Omental fat pad (tissue), 4 donors: ENCODE measurements at places on chromosomes 1 and 21. TPM values are rescaled to one million over a fixed set of nuclear protein-coding genes. Genes with fewer than 3 reads are reported as not detected.

The SLC44A3 gene
- 1.6 TPM for total RNA-seq

The GBP7 gene
- total RNA-seq: not detected

The C4BPA gene
- total RNA-seq: not detected

The SYTL1 gene
- 1.8 TPM for total RNA-seq

The GLIS1 gene
- total RNA-seq: 1.1 TPM

The RAB3GAP2 gene
- total RNA-seq: 31.1 TPM

The AADACL4 gene
- not detected for total RNA-seq

The OR6K3 gene
- not detected for total RNA-seq

The SPRR3 gene
- total RNA-seq: not detected

The SPOCD1 gene
- total RNA-seq: 23.9 TPM
